HT1080 (cell line): ENCODE measurements at places on chromosomes 12 and 14.
A peak's percentile ranks its signal among the peaks of the same experiment; 100 is the strongest.

DNA sequence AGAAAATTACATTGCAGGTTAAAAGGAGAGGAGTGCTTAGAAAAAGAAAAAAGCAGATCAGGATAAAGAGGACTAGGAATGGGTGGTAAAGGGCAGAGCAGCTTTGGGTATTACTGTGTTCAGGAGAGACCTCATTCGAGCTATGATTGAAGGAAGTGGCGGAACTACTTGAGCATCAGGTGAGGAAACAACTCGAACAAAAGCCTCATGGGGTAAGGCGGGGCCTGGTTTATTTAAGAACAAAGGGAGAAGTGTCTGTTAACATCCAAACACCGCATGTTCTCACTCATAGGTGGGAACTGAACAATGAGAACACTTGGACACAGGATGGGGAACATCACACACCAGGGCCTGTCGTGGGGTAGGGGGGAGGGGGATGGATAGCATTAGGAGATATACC, 444.6 kb upstream of the CCDC196 start:
- no peak for DNase-seq

GRCh38 chr12:47317175-47317915, 237.6 kb upstream of the AMIGO2 start:
- DNase-seq: no peak

DNA sequence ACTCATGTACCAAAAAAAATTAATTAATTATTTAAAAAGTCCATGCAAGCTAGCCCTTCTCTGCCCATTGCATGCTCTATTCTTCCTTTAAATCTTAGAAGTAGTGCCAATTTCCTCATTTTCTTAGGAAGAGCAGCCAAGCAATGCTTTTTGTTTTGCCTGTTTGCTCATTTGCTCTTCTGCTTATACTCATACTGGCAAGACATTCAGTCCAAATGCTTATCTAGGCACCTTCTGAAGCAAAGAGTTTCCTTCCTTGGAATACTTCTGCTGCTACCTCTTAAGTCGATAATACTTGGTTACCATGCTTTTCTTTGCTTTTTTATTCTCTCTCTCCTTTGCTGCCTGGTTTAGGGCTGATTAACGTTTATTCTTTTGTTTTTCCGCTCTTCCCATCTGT, 1318.3 kb downstream of the AACS start:
- DNase-seq: no peak

DNA sequence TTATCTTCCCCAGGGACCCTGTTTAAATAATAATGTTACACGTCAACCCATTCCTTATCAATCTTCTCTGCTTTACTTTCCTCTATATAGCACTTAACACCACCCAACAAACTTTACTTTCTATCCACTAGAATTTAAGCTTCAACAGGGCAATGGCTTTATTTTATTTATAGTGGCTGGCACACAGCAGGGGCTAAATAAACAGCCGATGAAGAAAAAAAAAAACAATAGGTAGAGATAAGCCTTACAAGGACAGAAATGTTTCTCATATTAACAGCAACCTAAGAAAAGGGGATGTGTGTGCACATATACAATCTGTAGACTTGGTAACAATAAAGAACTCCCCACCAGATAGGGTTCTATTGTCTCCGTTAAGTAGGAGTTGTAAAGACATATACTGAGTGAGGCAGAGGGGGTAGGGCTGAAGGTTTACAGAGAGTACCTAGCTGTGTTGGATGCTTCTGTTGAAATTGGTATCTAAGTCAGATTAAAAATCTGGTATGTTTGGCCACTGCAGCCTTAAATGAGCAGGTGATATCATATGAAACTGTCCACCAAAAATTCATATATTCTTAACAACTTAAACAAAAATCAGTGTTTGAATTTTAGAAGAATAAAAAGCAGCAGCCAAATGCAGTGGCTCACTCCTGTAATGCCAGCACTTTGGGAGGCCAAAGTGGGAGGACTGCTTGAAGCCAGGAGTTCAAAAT, 24.7 kb upstream of the AP4S1 start:
- DNase-seq: no peak

GRCh38 chr14:25237845-25238244, 187.9 kb upstream of the STXBP6 start:
- DNase-seq: peak; percentile 21

GRCh38 chr14:44866770-44867169, 95.0 kb downstream of the KLHL28 start:
- DNase-seq: no peak
